AG08396 (cell line): ENCODE measurements at places on chromosomes 2 and 18.
A peak's percentile ranks its signal among the peaks of the same experiment; 100 is the strongest.

GRCh38 chr2:174335988-174336500 is 1.3 kb downstream of the SP9 start:
- no peak for DNase-seq

- no peak for DNase-seq
Observed at GRCh38 chr2:238726670-238727584, 121.0 kb upstream of the TWIST2 start.

- no peak for DNase-seq
Observed at GRCh38 chr2:33489835-33490431, 13.5 kb downstream of the RASGRP3 start.

DNA sequence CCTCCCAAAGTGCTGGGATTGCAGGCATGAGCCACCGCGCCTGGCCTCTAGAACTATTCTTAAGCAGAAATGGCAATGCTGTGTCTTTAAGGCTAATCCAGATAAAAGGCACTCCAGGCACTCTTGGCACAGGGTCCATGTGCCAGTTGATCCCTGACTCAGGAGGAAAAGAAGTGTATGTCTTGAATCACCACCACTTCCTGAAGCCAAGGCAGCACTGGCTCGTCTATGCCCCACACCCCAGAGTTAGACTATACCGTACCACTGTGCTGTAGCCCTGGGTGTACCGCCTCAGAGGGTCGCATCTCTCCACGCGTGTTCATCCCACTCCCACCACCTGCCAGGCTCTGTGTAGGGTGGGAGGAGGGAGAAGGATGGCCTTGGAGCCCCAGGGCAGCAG is 9.0 kb downstream of the TNFRSF11A start:
- peak; percentile 42 for DNase-seq

- DNase-seq = no peak
Observed at GRCh38 chr18:45464619-45465018, 150.7 kb upstream of the SLC14A2 start.

- DNase-seq = peak; percentile 74
Observed at GRCh38 chr2:43083710-43084698, 142.4 kb downstream of the ZFP36L2 start.

DNA sequence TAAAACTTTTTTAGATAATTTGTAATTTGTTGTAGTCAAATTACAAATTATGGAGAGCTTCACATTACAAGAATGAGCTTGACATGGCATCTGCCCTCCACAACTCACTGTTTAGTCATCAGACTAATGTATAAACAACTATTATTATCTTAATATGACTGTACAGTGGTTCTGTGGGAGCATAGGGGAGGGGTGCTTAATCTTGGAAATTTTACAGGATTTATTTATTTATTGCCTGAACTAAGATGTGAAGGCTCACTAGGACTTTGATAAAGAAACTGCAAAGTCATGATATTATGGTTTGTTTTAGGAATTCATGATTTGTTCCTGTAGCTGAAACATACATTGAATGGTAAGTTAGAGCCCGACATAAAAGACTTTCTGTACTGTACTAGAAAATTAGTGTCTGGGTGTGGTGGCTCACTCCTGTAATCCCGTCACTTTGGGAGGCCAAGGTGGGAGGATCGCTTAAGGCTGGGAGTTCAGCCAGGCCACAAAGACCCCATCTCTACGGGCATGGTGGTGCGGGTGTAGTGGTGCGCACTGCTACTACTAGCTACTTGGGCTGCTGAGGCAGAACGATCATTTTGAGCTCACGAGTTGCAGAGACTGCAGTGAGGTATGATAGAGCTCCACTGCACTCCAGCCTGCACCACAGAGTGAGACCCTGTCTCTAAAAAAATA is 2.1 kb downstream of the MARCHF7 start:
- peak; percentile 69 for DNase-seq

DNA sequence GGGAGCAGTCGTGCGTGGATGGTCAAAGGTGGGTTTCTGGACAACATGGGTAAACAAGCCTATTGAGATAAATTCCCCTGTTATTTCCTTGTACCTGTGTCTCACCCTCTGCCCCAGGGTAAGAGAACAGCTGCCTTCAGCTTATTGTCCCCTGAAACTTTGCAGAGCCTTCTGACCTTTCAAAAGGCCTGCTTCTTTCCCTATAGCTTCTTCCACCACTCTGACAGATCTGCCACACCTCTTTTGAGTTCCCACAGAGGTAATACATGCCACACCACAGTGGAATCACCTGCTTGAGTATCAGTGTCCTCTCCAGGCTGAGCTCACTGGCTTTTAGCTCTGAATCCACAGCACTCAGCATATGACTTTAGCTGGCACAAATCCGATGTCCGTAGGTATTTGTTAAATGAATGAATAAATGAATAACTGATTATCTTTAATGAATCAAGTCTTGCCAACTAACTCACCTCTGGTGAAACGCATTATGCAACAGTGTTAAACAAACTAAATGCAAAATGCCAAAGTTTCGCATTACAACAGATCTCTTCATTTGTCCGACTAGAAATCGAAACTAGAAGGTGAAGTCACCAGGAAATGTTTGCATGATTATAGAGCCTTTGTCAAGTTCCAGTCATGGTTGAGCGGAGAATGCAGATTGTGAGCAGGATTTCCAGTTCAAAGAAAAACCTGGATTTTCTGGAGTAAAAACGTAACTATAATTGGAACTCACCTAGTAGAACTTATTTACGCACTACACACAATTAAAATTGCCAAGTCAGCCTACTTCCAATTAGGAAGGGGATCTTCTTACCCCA is 16.4 kb downstream of the DYNAP start:
- no peak for DNase-seq

DNA sequence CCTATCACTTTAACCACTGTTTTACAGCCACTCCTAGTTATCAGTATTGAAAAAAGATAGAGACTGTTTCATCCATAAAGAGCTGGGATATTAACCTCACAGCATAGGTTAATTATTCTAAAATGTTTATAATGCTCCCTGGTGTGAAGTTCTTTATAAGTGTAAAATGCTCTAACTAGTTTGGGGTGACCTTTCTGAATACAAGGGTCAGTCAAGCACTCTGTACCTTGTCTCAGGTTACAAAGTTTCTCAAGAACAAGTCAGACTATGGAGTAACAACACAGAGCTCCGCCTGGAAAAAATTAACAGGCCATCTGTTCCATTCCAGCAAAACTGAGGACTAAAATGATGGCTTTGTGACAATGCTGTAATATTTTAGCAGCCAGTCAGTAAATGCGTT is 107.4 kb downstream of the NOL4 start:
- no peak for DNase-seq

GRCh38 chr2:127448526-127448925 is 30.3 kb downstream of the PROC start:
- peak; percentile 55 for DNase-seq

DNA sequence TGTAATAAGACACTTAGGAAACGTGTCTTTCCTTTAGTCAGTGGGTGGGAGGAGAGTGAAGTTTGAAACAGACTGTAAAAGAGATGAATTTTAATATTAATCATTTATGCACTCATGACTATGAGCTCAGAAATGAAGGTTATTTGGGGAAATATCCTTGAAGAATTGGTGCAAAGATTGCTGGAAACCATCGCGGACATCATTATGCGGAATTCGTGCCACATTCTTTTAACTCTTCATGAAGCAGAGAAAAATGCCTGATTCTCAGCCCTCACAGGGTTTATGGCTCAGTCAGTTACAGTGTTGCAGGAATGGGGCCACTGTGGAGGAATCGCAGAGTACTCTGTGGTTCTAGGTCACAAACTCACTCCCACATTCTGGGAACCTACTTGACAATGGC is 109.7 kb downstream of the RGPD3 start:
- DNase-seq = no peak

DNA sequence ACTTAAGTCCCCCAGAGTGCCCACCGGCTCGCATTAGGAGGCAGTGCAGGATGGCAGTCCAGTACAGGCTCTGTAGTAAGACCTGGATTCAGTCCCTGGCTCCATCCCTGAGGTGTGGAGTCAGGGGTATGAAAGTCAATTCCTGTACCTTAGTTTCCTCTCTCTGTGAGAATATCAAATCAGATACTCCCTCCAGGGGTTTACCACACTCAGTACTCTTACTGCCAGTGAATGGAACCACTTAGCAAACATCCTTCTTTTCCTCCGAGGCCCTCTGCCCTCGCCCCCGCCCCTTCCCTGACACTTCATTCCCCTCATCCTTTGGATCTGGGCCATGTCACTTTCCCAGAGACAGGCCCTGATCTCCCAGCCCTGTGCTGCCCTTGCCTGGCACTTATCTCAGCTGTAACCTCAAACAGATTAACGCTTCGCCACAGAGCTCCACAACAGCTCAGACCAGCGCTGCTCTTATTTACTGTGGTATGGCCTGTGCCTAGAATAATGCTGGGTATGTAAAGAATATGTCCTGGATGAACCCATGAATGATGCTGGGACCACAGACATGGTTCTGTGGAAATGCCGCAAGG is 159.0 kb upstream of the TMEM200C start:
- DNase-seq = no peak

DNA sequence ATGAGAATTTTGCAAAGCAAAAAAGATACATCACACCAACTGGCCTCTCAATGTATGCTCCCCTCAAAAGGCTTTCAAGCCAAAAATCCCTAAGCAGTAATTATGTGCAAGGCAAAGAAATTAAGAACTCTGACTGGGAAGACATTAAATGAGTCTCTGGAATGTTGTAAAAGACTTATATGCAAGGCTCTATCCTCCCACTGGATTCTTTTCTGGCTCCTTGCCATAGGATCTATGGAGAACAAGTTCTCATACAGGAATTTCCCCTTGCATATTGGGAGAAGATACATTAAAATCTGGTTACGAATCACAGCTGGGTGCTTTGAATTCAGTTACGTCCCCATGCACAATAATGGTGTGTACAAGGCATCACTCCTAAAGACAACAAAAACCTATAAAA is 73.4 kb upstream of the ATL2 start:
- no peak for DNase-seq

DNA sequence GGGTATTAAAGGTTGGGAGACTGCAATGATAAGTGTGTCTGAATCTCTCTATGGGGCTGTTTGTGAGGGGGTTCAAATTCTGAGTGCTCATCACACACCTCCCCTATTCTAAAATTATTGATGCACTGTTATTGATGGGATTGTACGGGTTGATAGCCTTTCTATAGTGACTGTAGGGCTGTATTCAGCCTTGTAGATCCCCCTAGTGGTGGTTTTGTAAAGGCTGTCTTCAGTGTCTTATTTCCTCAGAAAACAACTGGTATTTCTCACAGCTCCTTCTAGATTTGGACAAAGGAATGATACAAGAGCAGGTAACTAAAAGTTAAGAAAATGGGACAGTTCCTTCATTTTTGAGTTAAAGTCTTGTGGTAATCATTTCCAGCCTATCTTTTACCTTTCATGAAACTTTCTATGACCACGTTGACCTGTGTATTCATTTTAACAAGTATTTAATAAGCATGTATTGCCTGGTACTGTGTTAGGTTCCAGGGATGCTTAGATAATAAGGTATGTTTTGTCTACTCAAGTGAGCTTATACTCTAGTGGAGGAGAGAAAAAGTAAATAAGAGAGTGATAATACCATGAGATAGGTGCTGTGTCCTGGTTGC is 21.2 kb downstream of the SMAD4 start:
- no peak for DNase-seq

DNA sequence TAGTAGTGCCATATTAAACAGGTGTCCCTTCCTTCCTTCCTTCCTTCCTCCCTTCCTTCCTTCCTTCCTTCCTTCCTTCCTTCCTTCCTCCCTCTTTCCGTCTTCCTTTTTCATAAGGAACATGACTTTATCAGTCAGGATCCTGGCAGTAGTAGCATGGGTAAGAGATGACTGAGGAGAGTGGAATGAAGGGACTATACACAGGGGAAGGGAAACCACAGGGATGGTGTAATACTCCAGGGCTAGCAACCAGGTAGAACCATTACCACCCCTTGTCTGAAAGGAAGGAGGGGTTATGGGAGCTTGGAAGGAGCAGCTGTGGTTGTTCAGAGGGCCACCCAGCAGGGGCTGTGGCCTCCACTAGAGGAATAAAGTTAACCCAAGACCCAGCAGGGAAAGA is 23.2 kb upstream of the KDM3A start:
- peak; percentile 8 for DNase-seq

DNA sequence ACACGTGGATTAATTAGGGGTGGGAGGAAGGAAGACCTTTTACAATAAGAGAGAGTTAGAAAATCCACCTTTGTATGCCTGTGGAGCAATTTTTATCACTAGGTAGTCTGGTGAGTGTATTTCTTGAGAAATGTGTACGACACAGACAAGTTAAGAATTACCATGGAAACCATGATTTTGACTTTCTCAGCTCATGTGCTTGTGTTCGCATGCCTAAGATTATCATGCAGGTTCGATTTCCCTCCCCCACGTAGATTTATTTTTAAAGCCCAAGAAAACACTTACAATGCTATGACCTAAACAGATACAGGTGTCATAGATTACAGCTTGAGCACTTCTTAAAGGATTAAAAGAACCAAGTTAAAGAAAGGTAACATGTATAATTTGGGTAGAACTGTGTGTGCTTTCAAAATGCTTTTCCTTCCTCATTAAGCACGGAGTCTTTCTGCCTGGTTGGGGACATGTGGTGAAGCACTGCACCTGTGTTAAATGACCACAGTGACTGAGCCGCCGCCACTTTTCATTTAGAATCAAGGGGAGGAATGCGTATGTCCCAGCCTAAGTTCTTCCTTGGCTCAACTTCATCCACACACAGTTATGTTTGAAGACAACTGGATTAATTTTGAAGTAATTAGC is 16.6 kb downstream of the SERTAD2 start:
- DNase-seq = no peak

DNA sequence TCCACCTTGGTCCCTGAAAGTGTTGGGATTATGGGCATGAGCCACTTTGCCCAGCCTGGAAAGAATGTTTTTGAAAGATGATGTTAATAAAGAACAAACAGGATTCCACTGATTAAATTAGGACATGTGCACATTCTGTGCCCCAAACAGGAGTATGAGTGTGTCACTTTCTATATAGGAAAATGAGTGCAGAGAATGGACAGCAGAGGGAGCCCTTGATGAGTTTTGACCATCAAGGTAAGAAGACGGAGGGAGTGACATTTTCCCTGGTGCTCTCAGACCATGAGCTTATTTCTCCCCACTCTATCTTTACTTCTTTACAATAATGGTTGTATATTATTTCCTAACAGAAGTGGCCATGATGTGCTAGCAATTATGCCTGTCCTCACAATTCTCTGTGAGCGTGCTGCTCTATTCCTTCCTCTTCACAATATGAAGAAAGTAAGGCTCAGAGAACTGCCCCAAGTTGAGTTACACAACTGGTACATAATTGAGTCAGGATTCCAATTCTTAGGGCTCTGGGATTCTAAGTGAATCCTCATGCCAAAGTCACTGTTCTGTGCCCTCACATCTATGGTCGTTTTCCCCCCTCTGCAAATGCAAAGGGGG is 20.6 kb downstream of the RPL37A start:
- peak; percentile 52 for DNase-seq

DNA sequence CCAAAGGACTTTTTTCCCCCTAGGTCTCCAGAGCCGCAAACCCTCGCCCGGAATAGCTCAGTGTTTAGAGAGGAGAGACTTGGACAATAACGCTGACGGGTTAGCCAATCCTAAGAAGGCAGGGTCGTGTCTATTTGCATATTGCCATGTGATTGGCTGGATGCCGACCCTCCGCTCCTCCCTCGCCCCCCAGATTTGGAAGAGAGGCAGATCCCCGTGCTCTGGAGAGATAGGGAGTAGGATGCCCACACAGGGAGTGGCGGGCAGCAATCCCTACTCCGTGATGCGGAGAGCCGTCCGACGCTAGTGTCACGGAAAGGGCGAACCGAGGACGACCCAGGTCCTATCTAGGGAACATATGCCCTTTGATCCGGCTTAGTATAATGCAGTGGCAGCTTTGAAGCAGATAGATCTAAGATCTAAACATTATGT is 1.4 kb downstream of the WNT6 start:
- no peak for DNase-seq

- peak; percentile 25 for DNase-seq
Observed at GRCh38 chr18:27685807-27686412, 491.0 kb downstream of the CDH2 start.
